CD4-positive, alpha-beta T cell treated with Interleukin-6 at 100 ng/mL for 8 hours (primary cell): ENCODE measurements at places on chromosomes 6 and 20.

- DNase-seq: no peak
Measured at GRCh38 chr20:19274412-19275015, 62.1 kb downstream of the SLC24A3 start.

- DNase-seq: no peak
Measured at GRCh38 chr6:19921786-19922185, 84.6 kb downstream of the ID4 start.

DNA sequence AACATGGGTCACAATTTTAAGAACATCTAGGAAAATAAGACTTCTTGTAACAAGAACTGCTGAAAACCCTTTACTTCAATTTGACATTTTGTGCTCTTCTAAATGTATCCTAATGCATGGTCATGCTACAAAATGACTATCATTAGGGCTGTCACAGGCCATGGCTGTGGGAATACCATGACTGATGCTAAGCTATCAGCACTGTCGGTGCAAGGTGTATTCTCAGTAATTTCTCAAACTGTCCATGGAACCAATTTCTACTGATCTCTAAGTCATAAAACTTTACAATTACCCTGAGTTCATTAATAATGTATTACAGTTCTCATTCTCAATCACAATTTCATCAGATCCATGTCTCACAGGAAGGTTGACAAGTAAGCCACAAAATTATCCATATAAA lies 625.3 kb downstream of the EYS start:
- no peak for DNase-seq

DNA sequence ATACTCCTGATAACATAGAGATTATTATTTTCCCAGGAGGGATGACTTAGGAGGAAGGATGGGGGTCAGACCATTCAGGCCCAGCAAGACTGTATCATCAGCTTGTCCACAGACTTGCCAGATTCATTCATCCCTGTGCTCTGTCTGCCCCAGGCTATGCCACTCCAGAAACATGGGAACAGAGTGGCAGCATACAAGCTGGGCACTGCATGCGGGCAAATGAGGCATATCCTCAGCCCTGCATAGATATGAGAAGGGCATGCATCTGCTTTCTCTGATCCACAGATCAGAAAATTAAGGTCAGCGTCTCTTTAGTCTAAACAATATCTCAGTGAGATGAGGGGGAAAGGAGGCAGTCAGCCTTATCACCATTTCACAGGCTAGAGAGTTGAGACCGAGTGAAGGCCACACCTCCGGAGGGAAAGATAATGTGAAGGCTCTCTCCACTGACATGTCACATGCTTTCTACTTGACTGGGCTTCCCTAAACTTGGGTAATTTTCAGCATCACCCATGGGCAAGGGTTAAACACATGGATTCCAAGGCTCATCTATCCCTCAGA lies 140.5 kb downstream of the TFAP2B start:
- DNase-seq: no peak

- DNase-seq: no peak
Measured at GRCh38 chr20:59016795-59017492, 2.3 kb upstream of the TUBB1 start.

DNA sequence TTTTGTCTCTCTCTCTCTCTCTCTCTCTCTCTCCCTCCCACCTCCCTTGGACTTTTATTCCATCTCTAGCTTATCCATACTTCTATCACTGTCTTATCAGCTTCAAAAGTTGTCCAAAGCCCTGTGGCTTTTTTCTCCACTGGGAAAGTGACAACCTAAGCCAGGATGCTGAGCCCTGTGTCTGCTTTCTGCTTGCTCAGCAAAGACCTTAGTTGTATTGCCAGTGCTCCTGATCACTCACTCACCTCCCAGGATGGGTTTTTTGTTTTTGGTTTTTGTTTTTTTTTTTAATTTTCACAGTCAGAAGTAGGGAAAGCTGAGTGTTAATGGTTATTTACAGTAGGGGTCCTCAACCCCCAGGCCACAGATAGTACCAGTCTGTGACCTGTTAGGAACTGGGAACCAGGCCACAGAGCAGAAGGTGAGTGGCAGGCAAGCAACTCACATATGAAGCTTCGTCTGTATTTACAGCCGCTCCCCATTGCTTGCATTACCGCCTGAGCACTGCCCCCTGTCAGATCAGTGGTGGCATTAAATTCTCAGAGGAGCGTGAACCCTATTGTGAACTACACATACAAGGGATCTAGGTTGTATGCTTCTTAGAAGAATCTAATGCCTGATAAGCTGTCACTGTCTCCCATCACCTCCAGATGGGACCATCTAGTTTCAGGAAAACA lies 125.0 kb upstream of the ID4 start:
- no peak for DNase-seq

DNA sequence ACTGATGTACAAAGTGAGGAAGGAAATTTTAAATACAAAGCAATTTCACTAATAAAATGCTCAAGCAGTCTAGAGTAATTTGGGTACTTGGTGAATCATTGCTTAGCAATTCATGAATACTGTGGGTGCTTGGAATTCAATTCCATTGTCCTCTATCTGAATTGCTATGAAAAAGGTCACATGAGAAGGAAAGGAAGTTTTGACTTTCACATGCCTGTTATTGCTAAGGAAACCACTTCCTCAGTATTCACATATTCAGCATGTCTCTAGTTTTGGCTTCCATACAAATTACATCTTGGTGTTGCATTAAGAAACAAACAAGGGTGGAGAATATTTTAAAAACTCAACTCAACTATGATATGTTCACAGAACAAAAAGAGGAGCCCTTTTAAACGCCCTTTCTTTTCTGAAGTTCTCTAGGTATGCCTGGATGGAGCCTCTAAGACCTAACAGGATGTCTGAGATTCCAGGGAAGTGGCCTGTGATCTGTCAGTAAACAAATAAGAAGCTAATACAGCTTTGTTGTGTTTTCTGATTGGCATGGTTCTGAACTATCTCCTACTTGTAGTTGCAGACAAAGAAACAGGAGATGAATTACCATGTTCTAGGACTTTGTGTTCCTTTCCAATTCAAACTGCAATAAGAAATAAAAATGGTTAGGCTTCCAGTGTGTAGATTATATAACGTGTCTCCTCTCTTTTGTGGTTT lies 190.4 kb downstream of the OGFRL1 start:
- DNase-seq: no peak

GRCh38 chr6:12944001-12944400 lies 227.4 kb downstream of the PHACTR1 start:
- DNase-seq: no peak

- DNase-seq: no peak
Measured at GRCh38 chr20:14193885-14194284, 143.5 kb downstream of the FLRT3 start.

GRCh38 chr6:119440953-119441352 lies 91.4 kb upstream of the MAN1A1 start:
- no peak for DNase-seq

DNA sequence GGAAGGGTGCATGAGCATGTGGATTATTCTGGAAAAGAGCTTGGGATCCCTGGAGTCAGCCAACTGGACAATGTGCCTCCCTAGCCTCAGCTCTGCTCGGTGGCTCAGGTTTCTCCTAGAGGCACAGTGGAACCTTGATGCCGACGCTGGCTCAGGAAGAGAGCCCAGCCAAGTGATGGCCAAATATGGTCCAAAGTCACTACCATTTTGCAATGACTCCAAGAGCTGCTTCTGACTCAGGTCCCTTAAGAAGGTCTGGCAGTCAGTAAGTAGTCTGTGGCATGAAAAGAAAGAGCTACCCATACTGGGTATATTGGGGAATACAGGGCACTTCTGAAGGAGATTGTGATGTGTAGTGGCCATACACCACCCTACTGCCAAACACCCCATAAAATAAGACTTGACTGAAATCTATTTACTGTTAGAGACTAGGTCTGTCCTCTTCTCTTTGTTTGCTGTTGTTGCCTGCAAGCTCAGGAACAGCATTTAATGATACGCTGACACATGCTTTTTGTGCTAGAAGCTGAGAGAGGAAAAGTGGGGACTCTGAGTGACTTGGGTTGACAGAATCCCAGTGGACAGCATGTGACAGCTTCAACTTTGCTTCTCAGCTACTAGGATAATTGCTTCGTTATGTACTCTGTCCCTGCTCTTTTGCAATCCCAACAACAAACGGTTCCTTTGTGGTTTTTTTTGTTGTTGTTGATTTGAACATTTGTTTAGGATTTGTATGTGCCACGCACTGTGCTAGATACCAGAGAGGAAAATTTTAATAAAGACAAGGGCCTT lies 30.3 kb upstream of the OGFRL1 start:
- DNase-seq: no peak

GRCh38 chr6:150290429-150290828 lies 78.4 kb upstream of the IYD start:
- no peak for DNase-seq

DNA sequence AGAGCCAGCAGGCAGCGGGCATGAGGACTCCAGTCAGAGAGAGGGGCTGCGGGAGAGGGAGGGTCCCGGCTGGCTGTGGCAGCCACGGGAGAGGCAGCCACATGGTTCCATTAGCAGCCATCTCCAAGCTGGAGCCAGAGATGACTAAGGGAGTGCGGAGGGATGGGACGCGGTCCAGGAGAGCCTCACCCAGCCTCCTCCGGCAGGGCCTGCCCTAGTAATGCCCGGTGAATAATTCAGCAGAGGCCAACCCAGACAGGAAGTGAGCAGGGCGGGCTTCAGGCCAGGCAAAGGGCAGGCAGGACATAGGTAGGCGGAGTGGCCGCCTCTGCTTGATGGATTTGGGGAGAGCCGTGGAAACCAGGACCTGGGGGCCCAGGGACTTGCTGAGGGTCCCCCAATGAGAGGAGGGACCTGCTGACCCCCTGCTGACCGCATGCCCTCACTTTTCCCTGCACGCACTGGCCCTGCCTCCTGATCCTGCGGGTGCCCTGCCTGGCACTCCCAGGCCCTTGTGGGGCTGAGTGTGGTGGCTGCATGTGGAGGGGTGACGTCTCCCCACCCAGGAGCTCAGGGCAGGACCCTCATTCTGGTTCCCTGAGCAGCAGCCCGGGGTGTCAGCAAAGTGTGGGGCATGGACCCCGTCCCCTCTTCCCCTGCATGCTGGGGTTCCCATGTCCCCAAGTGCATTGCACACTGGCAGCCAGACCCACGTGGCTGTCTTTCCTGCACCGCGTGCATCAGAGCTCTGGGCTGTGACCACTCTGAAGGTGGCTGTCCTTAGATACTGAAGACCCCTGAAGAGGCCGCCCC lies 51.8 kb upstream of the SLCO4A1 start:
- no peak for DNase-seq

DNA sequence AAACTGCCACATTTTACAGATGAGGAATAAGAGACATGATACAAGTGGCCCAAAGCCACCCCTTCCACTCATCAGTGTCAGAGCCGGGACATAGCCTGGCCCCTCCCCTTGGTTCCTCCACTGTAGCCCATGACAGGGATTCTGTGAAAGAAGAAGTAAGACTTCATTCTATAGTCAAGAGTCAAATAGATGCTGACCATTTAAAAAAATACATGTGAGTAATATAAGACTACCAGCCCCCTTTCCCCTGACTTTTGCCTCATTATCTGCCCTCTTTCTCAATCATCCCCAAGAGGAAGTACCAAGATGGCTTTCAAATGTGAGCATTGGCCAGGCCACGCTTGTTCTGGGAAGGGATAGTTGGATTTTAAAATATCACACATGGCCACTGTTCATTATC lies 57.8 kb upstream of the TAB2 start:
- no peak for DNase-seq

- no peak for DNase-seq
Measured at GRCh38 chr6:74762841-74763240, 443.0 kb downstream of the COL12A1 start.

DNA sequence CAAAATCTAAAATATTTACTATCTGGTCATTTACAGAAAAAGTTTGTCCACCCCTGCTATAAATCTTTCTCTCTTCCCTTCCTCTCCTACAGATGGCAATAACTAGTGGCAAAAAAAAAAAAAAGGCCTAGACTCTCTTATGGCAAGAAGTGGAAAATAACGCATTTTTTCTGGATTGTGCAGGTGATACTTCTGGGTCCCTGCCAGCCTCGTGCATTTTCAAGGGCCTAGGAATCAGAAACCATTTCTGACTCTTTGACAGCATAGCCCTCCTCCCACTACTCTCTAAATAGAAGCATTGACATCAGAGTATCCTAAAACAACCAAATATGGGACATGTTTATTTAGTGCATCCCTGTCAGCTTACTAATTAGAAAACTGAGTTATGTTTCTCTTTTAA lies 251.0 kb downstream of the KHDC1L start:
- DNase-seq: no peak

DNA sequence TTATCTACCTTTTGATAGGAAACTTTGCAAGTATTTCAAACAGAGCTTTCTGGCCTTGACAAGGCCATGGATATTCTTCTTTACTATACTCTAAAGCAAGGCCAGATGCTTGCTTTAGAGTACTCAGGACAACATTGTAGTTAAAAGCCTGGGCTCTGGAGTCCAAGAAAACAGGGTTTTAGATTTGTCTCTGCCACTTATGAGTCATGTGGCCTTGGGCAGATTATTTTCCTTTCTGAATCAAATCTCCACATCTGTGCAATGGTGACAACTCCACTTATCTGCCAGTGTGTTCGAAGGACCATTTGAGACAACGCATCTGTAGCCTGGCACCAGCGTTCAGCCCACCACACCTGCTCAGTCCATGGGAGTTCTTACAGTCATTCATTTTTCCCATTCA lies 265.9 kb upstream of the RIN2 start:
- no peak for DNase-seq

GRCh38 chr6:62283796-62284411 lies 2.1 kb downstream of the KHDRBS2 start:
- no peak for DNase-seq

GRCh38 chr20:38609815-38610214 lies 8.2 kb downstream of the ARHGAP40 start:
- DNase-seq: no peak

- no peak for DNase-seq
Measured at GRCh38 chr6:123925842-123926399, 122.3 kb downstream of the NKAIN2 start.

DNA sequence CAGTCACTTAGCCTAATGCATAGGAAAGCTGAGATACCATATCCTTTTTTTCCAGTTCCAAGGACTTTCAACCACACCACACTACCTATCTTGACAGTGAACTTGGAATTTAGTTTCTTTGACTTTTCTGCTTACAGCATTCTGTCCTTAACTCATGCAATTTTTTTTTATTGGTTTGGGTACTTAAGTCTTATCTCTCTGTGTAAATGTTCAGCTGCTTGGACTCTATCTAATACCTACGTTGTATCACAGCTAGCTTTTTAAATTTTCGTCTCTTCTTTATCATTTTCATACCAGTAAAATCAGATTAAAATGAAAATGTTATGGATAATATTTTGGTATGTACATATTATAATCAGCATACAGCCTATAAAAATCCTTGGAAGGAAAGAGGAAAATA lies 106.9 kb upstream of the ADGRF1 start:
- DNase-seq: no peak

DNA sequence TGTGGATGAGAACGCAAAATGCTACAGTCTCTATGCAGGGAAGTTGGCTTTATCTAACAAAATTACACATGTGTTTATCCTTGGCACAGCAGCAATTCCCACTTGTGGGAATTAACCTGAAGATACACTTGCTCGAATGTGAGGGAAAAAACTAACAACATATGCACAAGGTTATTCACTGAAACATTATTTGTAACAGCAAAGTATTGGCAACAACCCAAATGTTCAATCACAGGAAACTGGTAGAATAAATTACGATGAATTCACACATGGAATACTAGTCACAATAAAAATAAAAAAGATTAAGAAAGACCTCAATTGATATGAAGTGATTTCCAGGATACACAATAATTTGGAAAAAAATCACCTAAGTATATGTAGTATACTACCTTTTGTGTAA lies 68.1 kb upstream of the OGFRL1 start:
- DNase-seq: no peak
